Left ventricle myocardium inferior (tissue), 1 donor: ENCODE measurements at places on chromosomes 3 and 15. TPM values are rescaled to one million over a fixed set of nuclear protein-coding genes. Genes with fewer than 3 reads are reported as not detected.

DNA sequence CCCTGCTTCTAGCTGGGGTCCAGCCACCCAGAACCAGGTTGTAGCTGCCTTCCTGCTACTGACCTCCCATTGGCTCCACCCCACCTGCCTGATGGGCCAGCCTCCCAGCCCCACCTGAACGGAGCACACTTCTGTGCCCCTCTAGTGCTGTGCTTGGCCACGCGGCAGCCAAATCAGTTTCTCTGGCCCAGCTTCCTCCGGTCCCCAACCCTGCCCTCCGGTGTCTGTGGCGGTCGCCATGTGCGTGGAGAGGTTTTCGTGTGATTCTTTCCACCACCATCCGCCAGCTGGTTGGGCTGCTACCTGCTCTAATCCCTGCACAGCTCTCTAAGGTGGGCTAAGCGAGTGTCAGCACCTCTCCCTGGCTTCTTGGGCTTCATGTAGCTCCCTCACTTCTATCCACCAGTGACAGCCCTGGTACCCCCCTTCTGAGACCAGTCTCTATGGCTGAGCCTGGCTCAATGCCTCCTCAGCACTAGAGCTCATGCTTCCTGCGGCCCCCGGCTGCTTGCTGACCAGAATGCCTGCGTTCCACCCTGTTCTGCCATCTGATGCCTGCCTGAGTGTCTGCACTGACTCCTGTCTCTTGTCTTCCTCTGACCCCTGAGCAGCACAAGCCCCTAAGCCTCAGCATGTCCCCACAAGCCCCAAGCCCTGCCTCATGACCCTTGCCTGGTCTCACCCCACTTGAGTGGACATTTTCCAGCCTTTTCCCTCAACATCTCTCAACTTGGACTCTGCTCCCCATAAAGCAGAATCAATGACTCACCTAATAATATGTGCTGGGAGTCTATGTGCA is 23.2 kb upstream of the MAGEF1 start:
- no peak for DNase-seq

- DNase-seq = peak; percentile 31
These were observed 1.3 kb upstream of the TWF2 start for GRCh38 chr3:52240059-52240885.

DNA sequence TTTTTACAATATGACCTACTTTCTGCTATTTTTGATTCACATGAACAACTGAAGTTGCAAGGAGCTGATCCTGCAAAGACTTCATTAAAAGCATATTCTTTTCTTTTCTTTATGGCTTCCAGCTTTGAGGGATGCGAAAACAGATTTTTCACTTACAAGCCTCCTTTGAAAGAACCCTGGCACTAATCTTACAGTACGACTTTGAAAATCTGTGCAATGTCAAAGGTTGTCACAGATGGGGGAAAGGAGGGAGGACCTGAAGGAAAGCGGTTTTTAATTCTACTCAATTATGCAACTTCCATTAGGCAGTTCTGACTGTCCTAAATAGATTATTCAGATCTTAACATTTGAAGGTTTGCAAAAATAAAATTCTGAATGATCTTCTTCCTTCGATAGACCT is 130.5 kb downstream of the TNIK start:
- no peak for DNase-seq

DNA sequence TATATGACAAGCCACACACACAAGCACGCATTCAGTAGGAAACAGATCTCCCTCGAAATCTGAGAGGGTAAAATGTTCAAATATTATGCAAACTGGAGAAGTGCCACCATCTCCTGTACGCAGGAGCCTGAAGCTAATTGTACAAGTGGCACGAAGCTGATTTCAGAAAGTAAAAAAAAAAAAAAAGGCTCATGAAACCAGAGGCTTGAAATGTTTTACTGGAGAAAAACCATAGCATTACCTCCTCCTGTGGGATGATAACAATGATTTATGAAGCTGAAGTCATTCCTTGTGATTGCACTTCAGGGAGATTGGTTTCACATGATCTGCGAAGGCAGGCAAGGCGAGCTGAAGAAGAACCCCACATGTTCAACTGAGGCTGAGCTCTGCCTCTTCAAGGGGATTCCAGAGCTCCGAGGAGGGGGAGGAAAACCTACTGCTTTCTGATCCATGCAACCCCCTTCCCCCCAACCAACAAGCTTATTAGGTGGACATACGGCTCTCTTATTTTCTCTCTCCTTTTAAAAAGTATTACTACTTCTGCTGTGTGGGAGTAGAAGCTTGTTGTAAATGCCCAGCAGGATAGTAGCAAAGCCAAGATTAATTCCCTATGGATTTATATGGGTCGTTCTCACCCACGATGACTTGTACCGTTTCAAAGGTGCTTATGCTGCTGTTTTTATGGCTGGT is 101.1 kb downstream of the GREM1 start:
- DNase-seq = no peak

DNA sequence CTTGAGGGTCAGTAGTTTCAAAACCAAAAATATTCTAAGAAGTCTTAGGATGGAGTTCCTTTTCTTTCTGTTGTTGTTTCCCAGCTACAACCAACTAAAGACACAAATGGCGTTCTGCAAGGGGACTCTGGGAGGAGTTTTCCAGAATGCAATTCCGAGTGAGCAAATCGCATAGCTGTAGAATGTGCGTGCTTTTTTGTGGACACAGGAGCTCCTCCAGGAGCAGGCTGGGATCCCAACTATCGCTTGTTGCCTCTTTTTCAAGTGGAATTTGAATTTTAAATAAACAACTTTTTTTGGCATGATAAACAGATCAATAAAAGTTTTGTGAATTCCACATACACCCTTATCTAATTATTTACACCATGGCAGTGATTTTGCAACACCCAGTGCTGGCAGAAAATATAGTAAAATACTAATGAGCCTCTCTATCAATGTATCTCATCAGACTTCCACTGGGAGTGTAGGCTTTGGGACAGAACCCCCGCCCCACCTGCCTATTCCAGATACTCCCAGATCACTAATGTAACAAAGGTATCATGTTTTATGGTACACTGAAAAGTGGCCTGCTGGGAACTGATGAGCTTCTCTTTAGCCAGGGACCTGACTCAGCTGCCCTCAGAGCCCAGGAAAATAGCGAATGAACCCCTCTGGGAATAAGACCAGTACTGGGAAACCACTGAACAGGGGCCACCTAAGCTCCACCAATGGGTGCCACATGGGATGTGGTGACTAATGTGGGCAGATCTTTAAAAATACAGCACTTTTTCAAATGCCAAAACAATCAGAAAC is 66.4 kb downstream of the LMCD1 start:
- no peak for DNase-seq

DNA sequence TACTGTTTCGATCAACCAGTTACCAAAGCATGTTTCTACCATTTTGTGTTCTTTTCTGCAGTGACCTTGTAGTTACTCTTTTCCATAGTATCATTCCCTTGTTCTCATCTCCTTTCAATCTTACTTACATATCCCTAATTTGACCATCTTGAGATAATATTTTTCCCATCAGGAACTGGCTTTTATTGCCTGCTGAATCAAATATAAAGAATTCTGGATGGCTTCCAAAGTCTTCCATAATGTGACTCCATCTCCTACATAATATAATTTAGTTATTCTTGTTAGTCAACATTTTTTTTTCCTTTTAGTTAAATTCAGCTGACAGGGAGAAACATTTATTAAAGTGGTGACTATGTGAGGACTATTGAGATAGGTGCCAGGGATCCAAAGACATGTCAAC is 7.0 kb downstream of the USP8 start:
- DNase-seq = no peak

DNA sequence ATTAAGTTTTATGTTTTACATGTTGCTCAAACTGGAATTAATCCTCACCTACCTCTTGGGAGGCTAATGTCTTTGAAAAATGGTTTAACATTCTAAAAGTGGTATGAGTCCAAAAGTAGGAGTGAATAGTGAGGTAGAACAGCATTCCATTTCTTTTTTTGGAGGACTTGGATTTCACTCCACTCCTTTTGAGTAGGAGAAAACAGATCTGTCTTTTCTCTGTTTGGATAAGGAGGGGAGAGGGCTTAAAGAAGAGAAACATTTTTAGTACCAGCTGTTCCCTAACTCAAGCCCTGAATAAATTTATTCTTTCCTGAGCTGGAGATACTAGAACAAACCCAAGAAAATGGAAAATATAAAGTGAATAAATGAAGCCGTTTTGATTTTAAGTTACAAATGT is 687.9 kb downstream of the MECOM start:
- no peak for DNase-seq

DNA sequence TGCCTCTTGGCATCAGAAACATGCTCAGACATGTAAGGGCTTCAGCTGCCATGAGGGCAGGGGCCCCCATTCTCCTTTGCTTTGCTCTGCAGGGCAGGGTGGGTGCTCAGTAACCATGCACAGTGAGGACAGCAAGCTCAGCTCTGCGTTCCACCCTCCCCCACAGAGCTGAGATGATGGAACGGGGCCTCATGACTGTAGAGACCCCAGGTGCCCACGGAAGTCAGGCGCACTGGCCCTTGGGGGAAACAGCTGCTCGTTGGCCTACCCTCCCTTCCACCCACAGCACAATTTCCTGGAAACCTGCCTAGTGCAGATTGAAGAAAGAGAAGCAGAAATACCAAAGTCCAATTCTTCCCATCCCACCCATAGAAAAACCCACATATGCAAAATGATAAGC is 10.5 kb downstream of the CTXND1 start:
- DNase-seq = no peak

DNA sequence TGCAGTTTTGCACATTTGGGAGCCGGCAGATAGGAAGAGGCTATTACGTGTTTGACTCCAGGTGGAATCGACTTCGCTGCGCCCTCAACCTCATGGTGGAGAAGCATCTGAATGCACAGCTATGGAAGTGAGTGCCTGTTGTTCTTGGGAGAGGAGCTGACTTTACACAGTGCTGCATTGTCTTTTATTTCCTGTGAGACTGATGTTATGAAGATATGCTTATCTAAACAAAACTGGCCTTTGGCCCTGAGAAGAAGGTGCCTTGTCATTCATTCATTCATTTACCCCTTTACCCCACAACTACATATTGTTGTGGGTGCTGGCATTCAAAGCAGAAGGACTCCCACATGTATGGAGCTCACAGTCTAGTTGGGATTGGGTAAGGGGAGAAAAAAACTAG is 32.6 kb downstream of the PSMD6 start:
- no peak for DNase-seq

GRCh38 chr3:138492980-138493675 is 58.7 kb downstream of the ESYT3 start:
- no peak for DNase-seq

- no peak for DNase-seq
These were observed 278.6 kb downstream of the UBE2E2 start for GRCh38 chr3:23481616-23482278.

DNA sequence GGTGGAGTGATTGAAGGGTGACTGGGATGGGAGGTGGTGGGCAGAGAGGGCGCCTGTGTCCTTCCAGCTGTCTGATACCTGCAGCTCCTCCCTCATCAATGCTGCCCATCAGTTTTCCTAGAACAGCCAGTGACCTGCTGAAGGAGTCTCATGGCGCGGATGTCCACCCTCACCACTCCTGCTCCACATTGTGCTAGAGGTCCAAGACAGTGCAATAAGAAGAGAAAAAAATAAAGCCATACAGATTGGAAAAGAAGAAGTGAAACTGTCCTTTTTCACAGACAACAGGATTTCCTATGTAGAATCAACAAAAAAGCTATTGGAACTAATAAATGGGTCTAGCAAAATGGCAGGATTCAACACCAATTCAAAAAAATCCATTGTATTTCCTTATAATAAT is 7.4 kb downstream of the ZDHHC19 start:
- DNase-seq = no peak

GRCh38 chr3:188266562-188267274 is 112.8 kb downstream of the LPP start:
- no peak for DNase-seq

- no peak for DNase-seq
These were observed 497.8 kb downstream of the NAALADL2 start for GRCh38 chr3:175356899-175357324.

DNA sequence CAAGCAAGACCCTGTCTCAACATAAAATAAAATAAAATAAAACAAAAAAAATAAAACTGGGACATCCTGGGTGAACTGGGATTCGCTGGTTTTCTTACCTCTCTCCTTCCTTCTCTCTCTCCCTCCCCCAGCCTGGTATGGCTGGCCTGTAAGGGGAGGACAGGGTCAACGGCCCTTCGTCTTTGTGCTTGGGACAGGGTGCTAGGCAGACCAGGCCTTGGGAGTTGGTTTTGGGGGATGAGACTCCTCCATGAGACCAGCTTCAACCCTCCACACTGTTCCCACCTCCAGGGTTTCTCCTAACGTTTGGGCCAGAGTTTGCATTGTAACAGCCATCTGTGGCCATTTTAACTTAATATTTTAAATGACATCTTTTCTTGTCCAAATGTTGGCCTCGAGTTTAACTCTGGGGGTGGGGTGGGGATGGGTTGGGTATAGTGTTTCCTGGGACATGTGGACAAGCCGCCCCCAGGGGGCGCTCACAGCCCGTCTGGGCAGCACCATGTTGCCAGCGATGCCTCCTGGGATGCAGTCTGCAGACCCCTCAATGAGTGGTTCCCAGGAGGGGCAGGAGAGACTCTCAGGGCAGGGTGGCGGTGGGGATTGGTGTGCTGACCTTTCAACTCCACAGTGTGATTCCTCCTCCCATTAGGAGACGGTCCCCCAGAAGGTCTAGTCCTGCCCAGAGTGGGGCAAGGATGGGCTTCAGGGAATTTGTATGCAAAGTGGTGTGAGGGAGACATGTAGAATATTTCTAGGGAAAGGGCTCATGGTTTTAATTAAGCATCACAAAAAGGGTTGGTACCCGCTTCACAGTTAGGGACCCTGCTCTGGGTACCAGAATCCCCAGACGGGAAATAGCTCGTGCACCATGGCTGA is 37.7 kb upstream of the LCTL start:
- peak; percentile 54 for DNase-seq

- no peak for DNase-seq
These were observed 141.4 kb upstream of the MRPS22 start for GRCh38 chr3:139202226-139202958.

The C3orf70 gene
- total RNA-seq = 1.4 TPM

The COMMD4 gene
- total RNA-seq = 36.4 TPM

The TLR9 gene
- 0.66 TPM for total RNA-seq
